ENCODE measurements at places on chromosomes 13 and 19.

GRCh38 chr13:23039266-23039935 is 141.4 kb upstream of the SGCG start:
- DNase-seq, result no peak

- peak; percentile 42 for DNase-seq
These were observed 21.7 kb downstream of the MAU2 start for GRCh38 chr19:19342086-19343015.

GRCh38 chr19:14048443-14049153 is 13.3 kb downstream of the PALM3 start:
- no peak for DNase-seq

GRCh38 chr13:40200273-40200978 is 466.0 kb downstream of the FOXO1 start:
- no peak for DNase-seq

- DNase-seq, result no peak
These were observed 4.0 kb downstream of the NKPD1 start for GRCh38 chr19:45156751-45157150.

GRCh38 chr13:113992276-113993005 is 18.6 kb upstream of the C13orf46 start:
- no peak for DNase-seq

DNA sequence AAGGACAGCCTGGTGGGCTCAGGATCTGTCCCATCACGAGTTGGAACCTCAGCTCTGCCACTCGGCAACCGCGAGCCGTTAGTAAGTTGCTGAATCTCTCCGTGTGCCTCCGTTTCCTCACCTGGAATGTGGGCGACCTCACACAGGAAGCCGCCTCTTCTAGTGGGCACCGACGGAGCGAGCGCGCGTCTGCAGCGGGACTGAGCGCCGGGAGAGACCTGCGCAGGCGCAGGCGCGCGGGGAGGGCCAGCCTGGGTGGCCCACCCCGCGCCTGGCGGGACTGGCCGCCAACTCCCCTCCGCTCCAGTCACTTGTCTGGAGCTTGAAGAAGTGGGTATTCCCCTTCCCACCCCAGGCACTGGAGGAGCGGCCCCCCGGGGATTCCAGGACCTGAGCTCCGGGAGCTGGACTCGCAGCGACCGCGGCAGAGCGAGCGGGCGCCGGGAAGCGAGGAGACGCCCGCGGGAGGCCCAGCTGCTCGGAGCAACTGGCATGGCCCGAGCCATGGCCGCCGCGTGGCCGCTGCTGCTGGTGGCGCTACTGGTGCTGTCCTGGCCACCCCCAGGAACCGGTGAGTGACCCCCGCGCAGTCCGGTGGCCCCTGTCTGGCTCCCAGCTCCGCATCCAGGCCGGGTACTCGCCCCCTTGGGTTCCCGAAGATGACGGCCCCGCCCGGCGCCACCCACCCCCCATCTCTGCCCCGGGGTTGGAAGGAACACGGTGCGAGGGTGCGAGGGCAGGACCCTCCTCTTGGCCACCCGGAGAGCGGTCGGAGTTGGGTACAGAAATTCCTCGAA is at the start of gene PVR:
Gene PVR, plus strand, starts transcription at position 306 of the 797 bp plus-strand sequence. Its CDS starts 187 bp downstream, at position 493.
- DNase-seq, result peak; percentile 37

DNA sequence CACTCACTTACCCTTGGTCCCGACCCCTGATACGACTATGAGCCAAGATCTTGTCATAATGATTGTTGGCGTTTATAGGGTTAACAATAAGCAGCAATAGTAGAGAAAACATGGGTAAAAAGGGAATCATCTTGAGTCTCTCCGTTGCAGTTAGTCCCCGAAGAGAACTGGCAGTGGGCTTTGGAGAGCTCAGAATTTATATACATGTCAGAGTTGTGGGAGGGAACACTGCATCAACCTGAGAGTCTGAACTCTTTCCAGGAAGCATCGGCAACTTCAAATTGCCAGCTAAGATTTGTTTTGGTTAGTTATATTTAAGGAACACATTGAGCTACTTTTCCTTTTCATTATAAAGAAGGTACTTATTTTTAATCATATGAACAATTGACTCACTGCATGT is at the start of gene POSTN:
Gene POSTN, minus strand, starts transcription at position 172 of the 400 bp plus-strand sequence. Its CDS starts 42 bp downstream, at position 130.
- no peak for DNase-seq

DNA sequence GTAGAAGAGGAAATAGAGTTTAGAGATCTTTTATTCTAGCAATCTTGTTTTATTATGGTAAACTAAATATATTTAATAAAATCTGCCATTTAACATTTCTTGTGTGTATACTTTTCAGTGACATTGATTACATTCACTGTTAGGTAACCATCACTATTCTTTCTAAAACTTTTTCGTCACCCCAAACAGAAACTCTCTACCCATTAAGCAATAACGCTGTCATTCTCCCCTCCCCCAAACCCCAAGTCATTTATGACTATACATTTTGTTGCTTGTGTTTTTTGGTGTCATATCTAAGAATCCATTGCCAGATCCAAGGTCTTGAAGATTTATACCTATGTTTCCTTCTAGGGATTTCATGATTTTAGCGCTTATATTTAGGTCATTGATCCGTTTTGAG is 10.6 kb downstream of the URI1 start:
- no peak for DNase-seq

GRCh38 chr13:50208826-50209335 is 193.6 kb downstream of the KCNRG start:
- no peak for DNase-seq

DNA sequence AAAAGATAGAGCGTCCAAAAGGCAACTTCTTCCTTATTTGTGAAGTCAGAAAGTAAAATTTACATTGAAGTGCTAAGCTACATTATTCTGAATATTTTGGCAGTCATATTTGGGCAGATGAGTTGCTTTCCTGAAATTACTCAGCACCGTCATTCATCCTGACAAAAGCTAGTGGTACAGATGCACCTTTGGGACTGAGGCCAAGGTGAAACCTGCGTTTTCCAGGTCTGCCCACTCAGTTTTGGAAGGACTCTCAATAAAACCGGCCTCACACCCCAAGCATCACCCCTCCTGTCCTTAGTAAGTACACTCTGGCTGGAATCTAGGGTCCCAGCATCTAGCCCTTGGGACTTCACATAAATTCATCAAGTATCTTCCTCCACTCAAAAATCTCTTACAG is 187.5 kb downstream of the TM9SF2 start:
- no peak for DNase-seq

- DNase-seq, result no peak
These were observed 2.0 kb downstream of the RNF113B start for GRCh38 chr13:98175043-98175442.

GRCh38 chr13:44052780-44053184 is 173.1 kb downstream of the LACC1 start:
- no peak for DNase-seq

GRCh38 chr13:78168981-78169380 is 250.3 kb upstream of the EDNRB start:
- DNase-seq, result no peak

DNA sequence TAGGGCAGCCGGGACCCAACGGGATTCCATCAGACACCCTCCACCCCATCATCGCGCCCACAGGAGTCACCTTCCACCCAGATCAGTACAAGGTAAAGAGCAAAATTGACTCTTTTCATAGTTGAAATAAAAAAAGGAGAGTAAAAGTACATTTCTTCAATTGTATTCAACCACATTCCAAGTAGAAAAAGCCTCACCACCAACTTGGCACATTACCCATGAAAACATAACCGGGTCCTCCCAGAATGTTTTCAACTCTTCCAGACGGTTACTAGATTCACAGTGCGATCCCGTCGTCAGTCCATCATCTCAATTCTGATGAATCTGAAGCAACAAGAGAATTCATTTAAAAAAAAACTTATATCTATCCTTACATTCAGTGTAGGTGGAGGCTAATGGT is 125.2 kb downstream of the RAB20 start:
- no peak for DNase-seq

GRCh38 chr13:66033924-66034323 is 1196.2 kb downstream of the PCDH9 start:
- no peak for DNase-seq

- DNase-seq, result peak; percentile 79
These were observed 15.0 kb upstream of the NANOS3 start for GRCh38 chr19:13861714-13862531.

- DNase-seq, result peak; percentile 93
These were observed 5.2 kb upstream of the STK24 start for GRCh38 chr13:98581971-98582702.

DNA sequence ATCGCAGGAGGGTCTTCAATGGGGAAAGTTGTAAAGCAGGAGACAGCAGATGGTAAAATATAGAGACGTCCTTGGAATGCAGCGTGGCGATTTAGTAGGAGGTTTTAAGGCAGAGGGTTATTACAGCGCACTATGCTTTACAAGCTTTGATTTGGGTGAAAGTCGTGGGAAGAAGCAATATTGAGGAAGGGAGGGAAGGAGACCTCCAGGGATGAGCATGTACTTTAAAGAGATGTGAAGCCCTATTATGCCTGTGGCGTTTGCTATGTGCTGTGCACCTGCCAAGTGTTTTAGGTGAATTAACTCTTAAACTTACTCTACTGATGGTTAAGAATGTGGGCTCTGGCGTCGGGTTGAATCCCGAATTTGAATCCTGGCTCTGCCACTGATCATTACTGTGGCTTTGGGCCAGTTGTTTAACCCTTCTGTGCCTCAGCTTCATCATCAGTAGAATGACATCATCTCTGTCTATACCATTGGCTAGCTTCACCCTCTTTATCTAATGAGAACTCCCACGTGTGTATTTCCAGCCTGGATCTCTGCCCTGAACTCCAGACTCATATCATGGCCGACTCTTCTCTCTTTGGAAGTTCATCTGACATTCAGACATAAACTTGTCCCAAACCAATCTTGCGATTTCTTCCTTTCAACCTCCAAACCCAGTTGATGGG is 583 bp downstream of the CCDC61 start:
- no peak for DNase-seq

GRCh38 chr19:46710687-46711086 is 6.2 kb downstream of the PRKD2 start:
- no peak for DNase-seq

GRCh38 chr13:72314210-72314609 is 413.2 kb downstream of the MZT1 start:
- DNase-seq, result no peak

DNA sequence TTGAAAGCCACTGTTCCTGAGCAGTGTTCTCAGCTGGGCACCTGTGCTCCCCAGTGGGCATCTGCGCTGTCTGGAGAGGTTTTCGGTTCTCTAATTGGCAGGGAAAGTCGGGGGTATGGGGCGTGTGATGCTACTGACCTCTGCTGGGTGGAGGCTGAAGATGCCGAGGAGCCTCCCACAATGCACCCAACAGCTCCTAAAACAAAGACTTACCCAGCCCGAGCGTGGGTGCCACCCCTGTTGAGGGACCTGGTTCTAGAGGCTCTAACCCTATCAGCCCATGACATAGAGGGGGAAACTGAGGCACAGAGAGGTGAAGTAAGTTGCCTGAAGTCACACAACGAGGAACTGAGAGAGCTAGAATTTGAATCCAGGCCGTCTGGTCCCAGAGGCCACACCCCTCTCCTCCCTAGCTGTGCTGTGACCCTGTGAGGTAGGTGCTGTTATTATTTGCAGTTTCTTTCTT is 2.3 kb downstream of the SPACA4 start:
- DNase-seq, result peak; percentile 90

DNA sequence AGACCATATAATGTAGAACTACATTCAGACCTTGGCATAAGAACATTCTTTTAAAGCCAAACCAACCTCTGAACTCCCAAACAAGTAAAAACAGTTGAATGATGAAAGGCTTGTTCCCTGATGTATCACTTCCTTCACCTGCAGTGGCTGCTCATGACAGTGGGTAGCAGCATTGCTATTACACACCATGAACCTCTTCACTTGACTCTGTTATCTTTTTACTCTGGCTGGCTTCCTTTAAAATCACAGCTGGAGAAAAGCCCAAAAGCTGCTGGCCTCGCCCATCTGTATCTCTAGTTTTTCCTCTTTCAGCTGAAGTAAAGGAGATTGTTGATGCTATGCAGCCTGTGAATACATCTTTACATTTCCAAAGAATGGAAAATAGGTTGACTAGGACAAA is 22.6 kb downstream of the THSD1 start:
- no peak for DNase-seq

- no peak for DNase-seq
These were observed 93.9 kb downstream of the NUFIP1 start for GRCh38 chr13:44895264-44895952.

DNA sequence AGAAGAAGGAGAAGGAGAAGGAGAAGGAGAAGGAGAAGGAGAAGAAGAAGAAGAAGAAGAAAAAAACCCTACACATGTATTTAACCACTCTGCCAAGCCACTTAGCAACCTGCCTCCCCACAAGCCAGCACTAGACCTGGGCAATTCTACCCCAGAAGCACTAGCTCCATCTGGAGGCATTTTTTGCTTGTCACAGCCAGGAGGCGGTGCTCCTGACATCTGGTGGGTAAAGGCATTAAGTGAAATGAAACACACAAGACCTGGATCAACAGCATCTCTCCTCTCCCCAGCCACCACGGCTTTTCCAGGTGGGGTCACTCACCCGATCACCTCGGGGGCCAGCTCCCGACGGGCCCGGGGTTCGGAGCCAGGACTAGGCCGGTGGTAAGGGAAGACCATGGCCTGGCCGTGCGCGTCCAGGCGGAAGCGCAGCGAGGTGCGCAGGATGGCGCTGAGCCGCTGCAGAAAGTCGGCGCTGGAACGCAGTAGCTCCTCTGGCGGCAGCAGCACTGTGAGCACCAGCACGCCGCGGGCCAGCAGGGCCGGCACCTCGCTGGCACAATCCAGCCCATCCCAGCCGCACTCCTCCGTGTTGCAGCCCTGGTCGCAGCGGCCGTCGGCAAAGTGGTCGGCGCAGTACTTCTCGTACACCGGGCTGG is 26.9 kb downstream of the NOTCH3 start:
- DNase-seq, result peak; percentile 25

DNA sequence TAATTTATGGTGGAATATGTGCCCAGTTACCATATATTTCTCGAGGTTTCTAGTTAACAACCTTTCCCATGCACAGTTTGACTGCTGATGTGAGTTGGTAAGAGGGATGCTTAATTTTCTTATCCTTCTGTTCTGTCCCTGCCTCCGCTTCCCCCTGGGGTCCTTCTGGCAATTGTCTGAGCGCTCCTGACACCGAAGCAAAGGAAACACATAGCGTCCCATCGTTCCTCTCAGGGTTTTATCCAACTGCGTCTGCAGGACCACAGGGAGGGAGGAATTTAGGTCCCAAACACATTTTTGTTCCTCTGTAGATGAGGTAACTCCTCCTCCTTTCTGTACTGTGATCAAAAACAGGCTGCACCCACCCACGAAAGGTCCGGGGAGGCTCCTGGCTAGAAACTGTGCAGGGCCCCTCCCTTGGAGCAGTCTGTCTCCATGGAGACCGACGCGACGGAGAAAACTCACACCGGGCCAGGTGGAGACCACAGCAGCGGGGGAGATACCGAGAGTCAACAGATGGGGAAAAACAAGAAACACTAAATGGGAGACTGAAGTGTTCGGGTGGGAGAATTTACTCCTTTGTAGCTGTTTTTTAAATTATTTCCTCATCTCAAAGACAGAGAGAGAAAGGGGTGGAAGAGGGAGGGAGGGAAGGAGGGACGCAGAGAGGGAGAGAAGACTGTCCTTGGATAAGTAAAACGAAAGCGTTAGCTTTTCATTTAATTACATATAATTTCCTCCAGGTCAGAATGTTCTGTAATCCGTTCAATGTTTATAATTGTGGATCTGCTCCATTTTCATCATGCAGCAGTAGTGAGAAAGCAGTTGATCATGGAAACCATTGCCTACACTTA is 191.8 kb upstream of the NBEA start:
- DNase-seq, result peak; percentile 81

Data from NCI-H524 (cell line).